Body of pancreas (tissue), 4 donors: ENCODE measurements at places on chromosomes 6 and 20. TPM values are rescaled to one million over a fixed set of nuclear protein-coding genes. Genes with fewer than 3 reads are reported as not detected.

GRCh38 chr20:47951521-47951971 is 166.3 kb upstream of the SULF2 start:
- no peak for DNase-seq
- no peak overlapping the region for H3K27ac ChIP-seq
- no peaks in the 10 kb centered on the region for H3K27me3 ChIP-seq
- no peaks in the 10 kb centered on the region for H3K36me3 ChIP-seq
- no peaks in the 10 kb centered on the region for H3K4me1 ChIP-seq

The IP6K3 gene
- total RNA-seq = not detected

DNA sequence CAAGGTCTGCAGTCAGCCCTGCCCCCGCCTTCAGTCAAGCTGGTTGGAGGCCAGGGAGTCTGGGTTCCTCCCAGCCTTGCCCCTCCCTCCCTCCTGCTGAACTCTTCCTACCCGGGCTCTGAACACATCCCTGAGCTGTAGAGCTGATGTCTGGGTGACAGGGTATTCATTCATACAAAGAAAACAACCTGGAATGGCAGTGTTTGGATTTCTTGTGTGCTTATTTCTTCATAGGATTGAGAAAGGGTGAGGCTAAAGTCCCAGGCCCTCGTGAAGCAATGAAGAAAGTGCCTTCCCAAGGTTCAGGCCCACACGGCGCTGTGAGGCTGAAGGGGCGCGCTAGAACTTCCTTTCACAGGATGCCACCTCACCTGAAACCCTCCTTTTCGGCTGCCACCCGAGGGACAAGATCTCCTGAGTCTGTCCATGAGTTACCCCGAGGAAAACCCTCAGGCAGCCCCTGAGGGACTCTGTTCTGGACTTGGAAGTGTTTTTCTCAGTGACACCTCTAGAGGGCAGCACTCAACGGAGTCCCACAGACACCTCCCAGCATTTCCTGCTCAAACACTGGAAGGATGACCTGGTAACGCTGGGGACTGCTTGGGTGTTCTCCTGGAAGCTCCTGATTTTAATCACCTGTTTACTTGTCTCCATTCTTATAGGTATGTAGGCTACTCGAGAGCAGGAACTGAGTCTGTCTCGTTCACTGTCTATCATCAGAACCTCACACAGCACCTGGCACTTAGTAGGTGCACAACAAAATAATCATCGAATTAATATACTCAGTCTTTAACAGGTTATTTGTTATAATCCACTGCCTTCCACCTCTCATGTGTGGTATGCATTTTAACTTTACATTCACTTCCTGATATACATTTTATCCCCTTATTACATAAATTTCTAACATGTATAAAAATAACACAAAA is 11.8 kb upstream of the GSTA1 start:
- H3K27ac ChIP-seq = no peak overlapping the region
- no peak overlapping the region for H3K4me3 ChIP-seq
- DNase-seq = peak; percentile 74
- peaks cover 6% of the 10 kb centered on the region for H3K4me1 ChIP-seq

- no peaks in the 10 kb centered on the region for H3K4me1 ChIP-seq
- H3K27ac ChIP-seq = no peak overlapping the region
- no peak overlapping the region for H3K4me3 ChIP-seq
- no peaks in the 10 kb centered on the region for H3K36me3 ChIP-seq
- H3K27me3 ChIP-seq = no peaks in the 10 kb centered on the region
These were observed 75.7 kb upstream of the PTCHD4 start for GRCh38 chr6:48186746-48187145.

The MACROD2 gene
- 8.3 TPM for total RNA-seq

- H3K36me3 ChIP-seq = no peaks in the 10 kb centered on the region
- no peak overlapping the region for H3K27ac ChIP-seq
- DNase-seq = no peak
- H3K27me3 ChIP-seq = no peaks in the 10 kb centered on the region
- H3K4me3 ChIP-seq = no peak overlapping the region
- H3K4me1 ChIP-seq = no peaks in the 10 kb centered on the region
These were observed 13.5 kb upstream of the CNR1 start for GRCh38 chr6:88179692-88180091.

The CST3 gene
- 654 TPM for total RNA-seq

The HLA-DQB2 gene
- not detected for total RNA-seq

- H3K4me1 ChIP-seq = peaks cover 5% of the 10 kb centered on the region
- no peaks in the 10 kb centered on the region for H3K36me3 ChIP-seq
- DNase-seq = no peak
- no peak overlapping the region for H3K27ac ChIP-seq
- no peak overlapping the region for H3K4me3 ChIP-seq
These were observed 215.3 kb upstream of the RNF24 start for GRCh38 chr20:4230651-4231050.

The BCL2L1 gene
- total RNA-seq = 103 TPM

DNA sequence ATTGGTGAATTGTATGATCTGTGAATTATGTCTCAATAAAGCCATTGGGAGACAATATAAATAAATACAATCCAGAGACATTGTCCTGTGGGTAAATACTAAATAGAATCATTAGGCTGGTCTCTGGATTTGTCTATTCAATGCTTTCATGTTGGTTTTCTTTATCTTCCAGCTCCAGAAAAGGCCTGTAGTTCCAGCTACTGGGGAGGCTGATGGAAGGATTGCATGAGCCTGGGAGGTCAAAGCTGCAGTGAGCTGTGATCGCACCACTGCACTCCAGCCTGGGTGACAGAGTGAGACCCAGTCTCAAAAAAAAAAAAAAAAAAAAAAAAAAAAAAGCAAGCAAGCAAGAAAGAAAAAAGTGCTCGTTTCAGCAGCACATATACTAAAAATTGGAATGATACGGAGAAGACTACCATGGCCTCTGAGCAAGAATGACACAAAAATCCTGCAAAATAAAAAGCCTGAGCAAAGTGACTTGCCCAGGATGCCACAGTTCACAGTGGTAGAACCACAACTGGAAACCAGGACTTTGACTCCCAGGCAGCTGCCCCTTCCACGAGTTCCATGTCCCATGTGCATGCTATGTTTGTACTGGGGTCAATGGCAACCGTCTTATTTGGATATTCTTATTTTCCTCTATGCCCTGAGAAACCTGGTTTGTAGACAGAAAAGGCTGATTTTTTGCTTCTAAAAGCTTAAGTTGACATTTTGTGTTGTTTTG is 33.6 kb upstream of the GMPR start:
- DNase-seq = no peak
- H3K27me3 ChIP-seq = no peaks in the 10 kb centered on the region
- H3K27ac ChIP-seq = no peak overlapping the region
- no peak overlapping the region for H3K4me3 ChIP-seq

DNA sequence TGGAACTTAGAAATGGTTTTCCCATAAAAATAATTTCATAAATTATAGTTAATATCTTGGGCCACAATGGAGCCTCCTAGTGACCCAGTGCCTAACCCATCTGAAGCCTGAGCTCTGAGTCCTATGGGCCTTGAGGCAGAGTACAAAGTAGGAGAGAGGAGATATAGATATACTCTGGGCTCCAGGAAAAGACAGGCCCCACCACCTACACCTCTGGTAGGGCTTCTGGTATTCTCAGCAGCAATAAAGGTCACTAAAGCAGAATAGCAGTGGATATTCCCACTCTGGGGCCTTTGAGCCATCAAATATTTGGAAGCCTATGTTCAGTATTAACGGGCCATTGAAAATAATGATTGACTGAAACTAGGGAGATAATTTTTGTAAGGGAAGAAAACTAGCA is 24.1 kb downstream of the CYP39A1 start:
- no peak overlapping the region for H3K27ac ChIP-seq
- no peak for DNase-seq
- H3K36me3 ChIP-seq = no peaks in the 10 kb centered on the region
- no peaks in the 10 kb centered on the region for H3K27me3 ChIP-seq

- no peak for DNase-seq
- no peaks in the 10 kb centered on the region for H3K36me3 ChIP-seq
- no peak overlapping the region for H3K4me3 ChIP-seq
- no peak overlapping the region for H3K27ac ChIP-seq
These were observed 133.1 kb upstream of the BACH2 start for GRCh38 chr6:90429713-90430112.

GRCh38 chr6:161828355-161828754 is 554.5 kb upstream of the AGPAT4 start:
- H3K4me1 ChIP-seq = no peaks in the 10 kb centered on the region
- no peaks in the 10 kb centered on the region for H3K27me3 ChIP-seq
- no peak overlapping the region for H3K27ac ChIP-seq
- no peaks in the 10 kb centered on the region for H3K36me3 ChIP-seq
- no peak for DNase-seq

DNA sequence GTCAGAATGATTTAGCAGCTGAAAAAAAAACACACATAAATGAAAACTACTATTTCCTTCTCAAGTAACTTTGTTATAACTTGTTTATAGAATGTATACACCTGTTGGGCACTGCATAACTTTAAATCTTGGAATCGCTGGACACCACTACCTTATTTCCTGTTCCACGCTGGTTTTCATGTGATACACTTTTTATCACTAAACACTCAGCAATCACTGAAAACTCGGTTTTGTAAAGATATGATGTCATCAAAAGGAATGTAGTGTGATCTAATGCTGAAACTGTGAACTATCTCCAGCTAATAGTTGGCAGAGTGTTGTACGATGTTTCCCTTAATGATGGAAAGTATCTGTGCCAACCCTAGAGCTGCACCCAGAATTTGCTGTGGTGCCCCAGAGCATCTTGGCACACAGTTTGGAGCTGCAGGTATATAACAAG is 127.9 kb downstream of the BACH2 start:
- no peaks in the 10 kb centered on the region for H3K36me3 ChIP-seq
- H3K27me3 ChIP-seq = no peaks in the 10 kb centered on the region
- DNase-seq = no peak
- no peak overlapping the region for H3K4me3 ChIP-seq
- H3K27ac ChIP-seq = peak overlapping the region; percentile 23

The PROCR gene
- total RNA-seq = 14.8 TPM

DNA sequence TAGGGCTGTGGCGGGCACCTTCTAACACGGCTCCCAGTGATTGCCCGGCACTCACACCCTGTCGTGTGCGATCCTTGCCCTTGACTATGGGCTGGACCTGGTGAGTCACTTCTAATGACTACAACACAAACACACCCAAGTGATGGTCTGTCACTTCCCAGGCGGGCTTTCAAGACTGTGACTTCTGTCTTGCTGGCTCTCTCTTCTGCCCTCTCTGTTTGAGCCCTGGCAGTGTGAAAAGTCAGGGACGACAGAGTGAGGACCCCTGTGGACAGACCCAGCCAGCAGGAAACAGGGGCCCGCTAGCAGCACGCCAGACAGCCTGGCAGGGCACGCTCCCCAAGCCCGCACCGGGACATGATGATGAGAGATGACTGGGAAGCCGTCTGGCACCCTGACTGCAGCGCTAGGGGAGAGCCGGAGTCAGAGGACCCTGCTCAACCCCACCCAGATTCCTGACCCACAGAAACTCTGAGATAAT is 43.0 kb downstream of the KIF16B start:
- H3K27ac ChIP-seq = no peak overlapping the region
- DNase-seq = no peak
- no peak overlapping the region for H3K4me3 ChIP-seq
- H3K27me3 ChIP-seq = no peaks in the 10 kb centered on the region

DNA sequence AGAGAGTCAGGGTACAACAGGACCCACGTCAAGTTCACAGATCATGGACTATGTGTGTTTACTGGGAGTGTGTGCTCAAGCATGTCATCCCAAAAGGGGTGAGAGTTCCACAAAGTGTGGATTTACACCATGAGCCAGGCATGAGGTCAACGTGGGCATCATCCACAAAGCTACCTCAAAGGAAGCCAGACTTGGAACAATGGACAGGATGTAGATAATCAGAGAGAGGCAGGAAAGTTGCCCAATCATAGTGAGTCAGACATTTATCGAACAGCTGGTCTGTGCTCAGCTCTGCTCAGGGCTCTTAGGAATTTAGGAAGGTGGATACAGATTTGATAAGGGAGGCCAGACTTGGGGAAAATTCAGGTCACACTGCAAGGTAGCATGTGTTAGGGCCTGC is 317.2 kb upstream of the CDYL start:
- no peaks in the 10 kb centered on the region for H3K4me1 ChIP-seq
- no peak for DNase-seq
- H3K27ac ChIP-seq = no peak overlapping the region
- no peak overlapping the region for H3K4me3 ChIP-seq

The ALDH5A1 gene
- 8.2 TPM for total RNA-seq

- no peaks in the 10 kb centered on the region for H3K27me3 ChIP-seq
- no peaks in the 10 kb centered on the region for H3K4me1 ChIP-seq
- DNase-seq = no peak
- no peak overlapping the region for H3K4me3 ChIP-seq
- H3K27ac ChIP-seq = no peak overlapping the region
These were observed 60.8 kb upstream of the HBS1L start for GRCh38 chr6:135115411-135115810.

- no peaks in the 10 kb centered on the region for H3K36me3 ChIP-seq
- H3K4me3 ChIP-seq = no peak overlapping the region
- no peaks in the 10 kb centered on the region for H3K27me3 ChIP-seq
- peak; percentile 73 for DNase-seq
- H3K27ac ChIP-seq = no peak overlapping the region
- H3K4me1 ChIP-seq = no peaks in the 10 kb centered on the region
These were observed 56.6 kb upstream of the CCN6 start for GRCh38 chr6:111997078-111997852.

DNA sequence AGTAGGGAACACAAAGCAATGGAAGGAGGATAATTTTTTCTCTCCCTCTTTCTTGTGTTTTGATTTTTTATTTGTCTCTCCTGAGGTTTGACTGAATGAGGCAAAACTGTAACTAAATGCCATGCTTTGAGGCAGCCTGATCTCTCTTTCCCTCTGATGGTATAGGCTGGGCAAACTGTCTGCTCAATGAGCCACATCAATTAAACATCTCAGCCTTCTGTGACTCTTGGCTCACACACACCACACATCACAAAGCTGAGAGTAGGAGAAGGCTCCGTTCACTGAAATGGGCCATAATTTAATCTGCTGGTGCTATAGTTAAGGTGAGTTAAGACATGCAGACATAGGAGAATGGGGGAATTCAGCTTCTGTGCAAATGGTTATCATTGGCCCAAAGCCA is 28.1 kb upstream of the SCGN start:
- DNase-seq = no peak
- peaks cover 16% of the 10 kb centered on the region for H3K4me1 ChIP-seq
- no peak overlapping the region for H3K27ac ChIP-seq
- no peak overlapping the region for H3K4me3 ChIP-seq
- no peaks in the 10 kb centered on the region for H3K27me3 ChIP-seq

DNA sequence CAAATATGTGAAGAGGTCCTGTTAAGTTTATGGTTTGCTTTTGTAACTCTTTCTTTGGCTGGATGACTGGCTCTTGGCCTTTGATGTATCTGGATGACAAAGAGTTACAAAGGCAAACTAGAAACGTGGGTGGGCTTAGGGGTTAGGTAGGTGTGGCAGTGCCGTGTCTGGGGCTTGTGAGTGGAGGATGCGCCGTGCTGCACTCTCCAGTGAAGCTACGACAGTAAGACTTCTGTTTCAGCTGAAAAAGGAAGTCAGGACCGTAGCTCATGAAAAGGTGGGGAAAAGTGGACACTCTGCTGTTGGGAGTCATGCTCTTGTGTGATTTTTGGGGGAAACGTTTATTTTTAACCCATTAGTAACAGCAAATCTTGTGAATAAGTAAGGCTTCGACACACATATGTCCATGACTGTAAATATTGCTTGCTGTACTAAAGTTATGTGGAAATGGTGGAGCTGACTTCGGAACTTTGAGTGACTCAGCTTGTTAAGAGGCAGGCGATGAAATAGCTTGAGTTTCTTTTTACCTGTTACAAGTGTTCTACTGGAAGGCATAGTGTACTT is 45.6 kb downstream of the DUSP22 start:
- no peak overlapping the region for H3K27ac ChIP-seq
- H3K4me1 ChIP-seq = peaks cover 6% of the 10 kb centered on the region
- H3K4me3 ChIP-seq = no peak overlapping the region
- H3K36me3 ChIP-seq = no peaks in the 10 kb centered on the region
- DNase-seq = no peak
